Activated T-cell treated with anti-CD3 and anti-CD28 coated beads, Interleukin-2, amount 50 U/mL, for 24 hours (primary cell): ENCODE measurements at places on chromosomes 2 and 18.

DNA sequence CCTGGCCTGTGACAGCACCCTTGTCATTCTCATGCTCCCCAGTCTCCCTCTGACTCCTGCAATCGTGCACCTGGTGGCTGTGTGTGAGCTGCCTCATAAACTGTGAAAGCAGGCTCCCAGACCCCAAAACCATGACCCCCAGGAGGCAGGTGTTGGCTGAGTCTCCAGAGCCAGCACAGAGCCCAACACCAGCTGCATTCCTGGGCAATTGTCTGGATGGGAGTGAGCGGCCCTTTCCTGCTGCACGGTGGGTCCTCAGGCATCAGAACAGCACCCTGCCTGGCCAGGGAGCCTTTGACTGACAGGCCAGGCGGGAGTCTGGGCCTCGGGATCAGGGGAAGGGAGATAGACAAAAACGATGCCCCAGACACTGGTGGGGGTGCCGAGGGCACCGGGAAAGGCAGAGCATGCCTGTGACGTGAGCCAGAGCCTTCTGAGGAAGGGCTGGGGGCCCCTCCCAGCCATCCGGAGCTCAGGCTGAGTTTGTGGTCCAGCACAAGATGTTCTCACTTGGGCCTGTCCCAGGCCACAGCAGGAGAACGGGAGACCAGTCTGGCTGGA, 135.1 kb upstream of the GPC1 start:
- peak; percentile 13 for DNase-seq

GRCh38 chr2:124369181-124369580, 344.1 kb downstream of the CNTNAP5 start:
- DNase-seq = no peak

GRCh38 chr2:231807020-231807419, 20.8 kb downstream of the COPS7B start:
- no peak for DNase-seq

- no peak for DNase-seq
Observed at GRCh38 chr2:42464631-42465030, 29.2 kb downstream of the KCNG3 start.

DNA sequence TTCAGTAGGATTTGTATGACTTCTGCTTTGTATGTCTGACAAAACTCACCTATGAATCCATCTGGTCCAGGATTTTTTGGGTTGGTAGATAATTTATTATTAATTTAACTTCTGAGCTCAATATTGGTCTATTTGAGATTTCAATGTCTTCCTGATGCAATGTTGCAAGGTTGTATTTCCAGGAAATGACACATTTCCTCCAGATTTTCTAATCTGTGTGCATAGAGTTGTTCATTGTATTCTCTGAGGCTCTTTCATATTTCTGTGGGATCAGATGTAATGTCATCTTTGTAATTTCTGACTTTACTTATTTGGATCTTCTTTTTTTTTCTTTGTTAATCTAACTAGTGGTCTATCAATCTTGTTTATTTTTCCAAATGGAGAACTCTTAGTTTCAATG, 584.7 kb upstream of the SETBP1 start:
- no peak for DNase-seq

DNA sequence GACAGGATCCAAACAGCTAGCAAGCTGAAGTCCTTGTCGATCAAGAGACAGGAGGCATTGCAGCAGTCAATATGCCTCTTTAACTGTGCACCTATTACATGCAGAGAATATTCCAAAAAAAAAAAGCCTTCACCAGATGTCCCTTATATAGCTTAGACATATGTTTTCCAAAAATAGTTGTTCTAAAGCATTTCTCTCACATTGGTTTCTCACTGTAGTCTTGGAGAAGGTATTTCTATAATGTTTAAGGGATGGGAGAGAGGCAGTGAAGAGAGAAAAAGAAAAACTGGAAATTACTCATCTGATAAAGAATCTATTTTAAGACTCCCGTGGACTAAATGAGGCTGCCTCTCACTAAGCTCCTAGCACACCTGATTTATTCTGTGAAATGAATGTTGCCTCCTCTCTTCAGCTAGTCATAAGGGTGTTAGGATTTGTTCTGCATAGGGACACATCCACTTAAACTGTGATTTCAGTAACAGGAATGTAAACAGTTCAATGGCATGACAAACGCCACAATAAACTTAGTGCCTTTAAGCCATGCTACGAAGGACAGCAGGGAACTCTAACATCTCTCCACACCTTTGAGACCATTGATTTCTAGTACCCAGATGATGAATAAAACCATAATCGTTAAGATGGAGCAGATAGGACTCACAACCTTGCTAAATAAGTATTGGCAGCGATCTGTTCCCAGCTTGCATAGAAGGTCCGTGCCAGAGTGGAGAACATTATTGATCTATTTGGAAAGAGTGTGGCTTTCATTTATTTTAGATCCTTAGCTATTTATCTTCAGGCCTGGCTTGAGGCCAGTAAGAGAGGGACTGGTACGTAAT, 98.6 kb upstream of the NCK2 start:
- DNase-seq = no peak

- DNase-seq = no peak
Observed at GRCh38 chr2:168357797-168358472, 98.1 kb upstream of the CERS6 start.

DNA sequence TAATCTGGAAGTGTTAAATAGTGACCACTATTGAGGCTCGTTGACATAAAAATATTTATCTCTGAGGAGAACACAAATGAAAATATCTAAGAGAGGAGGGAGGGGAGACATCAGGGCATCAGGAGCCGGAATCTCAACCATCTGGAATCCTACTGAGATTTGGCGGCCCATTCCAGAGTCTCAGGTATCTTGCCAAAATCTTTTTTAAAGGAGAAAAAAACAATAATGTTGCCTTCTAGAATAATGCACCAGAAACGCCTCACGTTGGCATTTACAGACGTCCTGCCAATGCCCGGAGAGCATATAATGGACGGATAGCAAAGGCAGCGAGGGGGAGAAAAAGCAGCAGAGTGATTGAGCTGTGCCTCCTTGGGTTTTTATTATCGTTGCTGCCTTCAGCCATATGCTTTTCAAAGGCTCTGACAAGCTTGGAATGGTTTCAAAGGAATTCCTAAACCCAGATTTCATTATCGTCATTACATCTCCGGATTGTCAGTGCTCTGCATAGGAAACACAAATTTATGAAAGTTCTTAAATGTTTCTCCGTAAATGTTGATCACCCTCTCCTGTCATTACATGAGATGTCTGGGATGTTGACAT, 30.9 kb upstream of the EGR4 start:
- DNase-seq = no peak

DNA sequence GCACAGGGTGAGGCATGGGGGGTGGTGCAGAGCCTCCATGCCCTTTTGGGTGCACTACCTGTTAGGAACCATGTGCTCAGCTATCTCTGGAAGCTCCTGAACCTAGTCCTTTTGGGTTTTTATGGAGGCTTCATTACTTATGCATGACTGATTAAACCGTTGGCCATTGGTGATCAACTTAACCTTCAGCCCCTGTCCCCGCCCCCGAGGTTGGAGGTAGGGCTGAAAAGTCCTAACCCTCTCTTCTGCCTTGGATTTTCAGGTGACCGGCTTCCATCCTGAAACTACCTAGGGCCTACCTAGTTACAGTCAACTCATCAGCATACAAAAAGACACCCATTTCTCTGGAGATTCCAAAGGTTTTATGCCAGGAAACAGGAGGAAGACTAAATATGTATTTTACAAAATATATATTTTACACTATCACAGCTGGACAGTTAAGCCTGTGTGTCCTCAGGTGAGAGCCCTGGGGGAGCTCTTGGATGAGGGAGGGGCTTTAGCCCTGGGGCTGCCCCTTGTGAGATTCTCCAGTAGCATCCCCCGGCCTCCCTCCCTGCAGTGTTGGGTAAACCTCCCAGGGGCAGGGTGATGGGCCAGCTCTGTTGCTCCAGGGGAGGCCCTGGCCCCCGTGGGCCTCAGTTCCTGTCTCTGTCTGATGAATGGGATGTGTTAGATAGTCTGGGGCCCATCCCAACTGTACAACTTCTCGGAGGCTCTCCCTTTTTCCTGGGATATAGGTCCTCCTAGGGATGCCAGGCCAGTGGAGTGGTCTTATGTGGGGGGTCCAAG, 24.1 kb downstream of the GLI2 start:
- DNase-seq = peak; percentile 3

DNA sequence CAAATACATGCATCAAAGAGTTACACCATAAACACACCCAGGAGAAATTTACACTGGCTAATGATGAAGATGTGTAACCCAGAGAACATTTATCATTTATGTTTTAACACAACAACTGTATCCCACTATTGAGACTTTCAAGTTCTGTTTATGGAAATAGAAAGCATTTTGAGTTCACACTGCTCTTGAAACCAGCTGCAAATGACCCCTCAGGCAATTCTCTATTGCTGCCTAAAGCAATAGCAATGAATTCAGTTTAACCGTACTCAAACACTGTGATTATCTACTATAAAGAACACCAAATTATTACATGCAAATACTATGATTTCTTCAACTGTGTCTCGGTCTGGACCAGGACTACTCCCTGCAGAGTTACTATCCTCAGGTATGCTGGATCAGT, 452.7 kb upstream of the NRXN1 start:
- no peak for DNase-seq

DNA sequence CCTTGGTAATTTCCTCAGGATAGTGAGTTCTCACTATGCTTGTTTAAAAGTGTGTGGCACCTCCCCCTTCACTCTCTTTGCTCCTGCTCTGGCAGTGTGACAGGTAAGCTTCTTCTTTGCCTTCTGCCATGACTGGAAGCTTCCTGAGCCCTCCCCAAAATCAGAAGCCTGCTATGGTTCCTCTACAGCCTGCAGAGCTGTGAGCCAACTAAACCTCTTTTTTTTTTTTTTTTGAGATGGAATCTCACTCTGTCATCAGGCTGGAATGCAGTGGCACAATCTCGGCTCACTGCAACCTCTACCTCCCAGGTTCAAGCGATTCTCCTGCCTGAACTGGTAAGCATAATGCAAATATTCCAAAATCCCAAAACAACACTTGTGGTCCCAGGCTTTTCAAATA, 80.0 kb downstream of the SOWAHC start:
- no peak for DNase-seq

DNA sequence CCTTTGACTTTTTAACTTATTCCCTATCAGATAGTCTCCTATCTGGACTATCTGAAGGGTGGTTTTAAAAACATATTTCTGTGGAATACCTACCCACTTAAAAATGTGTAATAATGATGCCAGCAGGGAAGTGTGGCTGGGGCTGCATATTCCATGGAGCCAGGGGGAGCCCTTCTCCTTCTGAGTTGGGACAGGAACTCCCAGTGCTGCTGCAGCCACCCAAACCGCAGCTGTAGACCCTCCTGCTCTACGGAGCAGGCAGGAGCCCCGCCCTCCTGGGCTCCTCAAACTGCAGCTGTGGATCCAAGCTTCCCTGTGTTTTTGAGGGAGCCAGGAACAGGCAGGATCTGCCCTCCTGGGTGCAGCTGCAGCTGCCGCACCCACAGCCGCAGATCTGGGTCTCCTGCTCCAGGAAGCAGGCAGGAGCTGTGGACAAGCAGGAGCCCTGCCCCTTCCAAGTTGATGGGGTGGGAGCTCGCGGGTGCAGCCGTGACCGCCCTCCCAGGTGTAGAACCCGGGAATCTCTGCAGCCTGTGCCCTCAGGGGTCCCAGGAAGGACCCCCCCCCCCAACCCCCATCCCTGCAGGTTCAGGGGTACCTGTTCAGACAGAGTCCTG, 57.8 kb downstream of the PDK1 start:
- no peak for DNase-seq

- DNase-seq = no peak
Observed at GRCh38 chr2:223090540-223091235, 38.7 kb downstream of the KCNE4 start.

DNA sequence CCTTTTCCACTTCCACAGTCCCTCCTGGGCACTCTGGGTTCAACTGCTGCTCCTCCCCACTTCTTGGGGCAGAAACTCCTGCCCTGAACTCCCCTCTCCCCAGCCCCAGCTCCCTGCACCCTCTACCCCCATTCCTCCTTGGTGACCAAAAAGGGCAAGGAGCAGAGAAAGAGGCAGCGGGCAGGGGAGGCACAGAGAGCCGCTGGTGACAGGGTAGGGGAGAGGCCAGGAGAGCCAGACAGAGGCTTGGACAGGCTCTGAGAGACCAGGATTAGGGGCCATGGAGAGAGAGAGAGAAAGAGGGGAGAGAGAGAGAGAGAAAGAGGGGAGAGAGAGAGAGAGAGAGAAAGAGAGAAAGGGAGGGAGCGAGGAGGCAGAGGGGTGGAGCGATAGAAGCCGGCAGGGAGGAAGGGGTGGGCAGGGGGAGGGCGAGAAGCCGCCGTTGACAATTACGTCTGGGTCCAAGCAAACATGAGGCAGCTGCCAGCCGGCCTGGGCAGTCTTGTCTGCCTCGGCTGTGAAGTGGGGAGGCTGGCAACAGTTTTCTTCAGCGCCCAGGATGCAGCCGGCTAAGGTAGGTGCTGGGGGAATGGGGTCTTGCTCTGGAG, at the start of gene KCNIP3:
Gene KCNIP3 (plus strand): TSS at position 468 of the 608 bp plus-strand sequence. CDS start 92 bp downstream, at position 560.
- no peak for DNase-seq

- peak; percentile 36 for DNase-seq
Observed at GRCh38 chr2:73255007-73255644, 21.0 kb downstream of the CCT7 start.

DNA sequence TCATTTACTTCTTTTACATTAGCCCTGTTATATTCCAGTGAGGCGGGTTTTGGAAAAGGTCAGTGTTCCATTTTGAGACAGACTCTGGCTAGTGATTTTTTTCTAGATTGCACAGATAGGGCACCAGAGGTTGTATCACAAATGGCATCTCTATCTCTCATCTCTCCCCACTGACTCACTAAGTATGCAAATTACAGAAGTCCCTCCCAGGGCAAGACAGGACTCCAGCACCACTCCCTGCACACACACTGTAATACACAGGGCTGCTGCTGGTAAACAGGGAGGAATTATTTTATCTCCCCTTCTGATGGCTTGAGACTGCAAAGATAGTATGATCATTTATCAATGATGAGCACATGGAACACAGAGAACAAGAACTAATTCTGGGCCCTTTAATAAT, 46.2 kb downstream of the AKAIN1 start:
- no peak for DNase-seq

DNA sequence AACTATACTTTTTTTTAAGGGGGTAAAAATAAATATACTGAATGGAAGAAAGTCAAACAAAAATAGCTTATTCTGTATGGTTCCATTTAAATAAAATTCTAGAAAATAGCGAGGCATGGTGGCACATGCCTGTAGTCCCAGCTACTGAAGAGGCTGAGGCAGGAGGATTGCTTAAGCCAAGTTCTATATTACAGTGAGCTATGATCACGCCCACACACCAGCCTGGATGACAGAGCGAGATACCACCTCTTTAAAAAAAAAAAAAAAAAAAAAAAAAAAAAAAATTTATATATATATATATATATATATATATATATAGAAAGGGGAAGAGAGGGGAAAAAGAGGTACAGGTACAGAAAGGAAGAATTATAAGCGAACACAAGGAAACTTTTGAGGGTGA, 77.7 kb downstream of the MEMO1 start:
- DNase-seq = no peak

DNA sequence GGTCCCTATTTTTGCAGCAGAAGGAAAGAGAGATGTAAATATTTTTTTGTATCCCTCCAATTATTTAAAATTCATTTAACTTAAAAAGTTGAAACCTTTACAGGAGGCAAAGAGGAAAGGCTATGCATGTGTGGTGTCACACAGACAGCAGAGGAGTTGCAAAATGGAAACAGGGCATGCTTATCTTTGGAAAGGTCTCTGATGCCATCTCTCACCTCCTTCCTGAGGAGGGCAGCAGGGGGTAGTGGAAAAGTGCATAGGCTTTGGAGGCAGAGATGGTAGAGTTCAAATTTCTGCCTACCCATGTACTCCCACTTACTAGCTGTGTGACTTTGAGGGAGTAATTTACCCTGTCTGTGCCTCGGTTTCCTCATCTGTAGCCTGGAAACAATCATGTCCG, 99.6 kb upstream of the MCFD2 start:
- DNase-seq = no peak

GRCh38 chr2:191854382-191855372, 7.8 kb upstream of the CAVIN2 start:
- DNase-seq = no peak
